ENCODE measurements at places on chromosomes 1 and 21.

DNA sequence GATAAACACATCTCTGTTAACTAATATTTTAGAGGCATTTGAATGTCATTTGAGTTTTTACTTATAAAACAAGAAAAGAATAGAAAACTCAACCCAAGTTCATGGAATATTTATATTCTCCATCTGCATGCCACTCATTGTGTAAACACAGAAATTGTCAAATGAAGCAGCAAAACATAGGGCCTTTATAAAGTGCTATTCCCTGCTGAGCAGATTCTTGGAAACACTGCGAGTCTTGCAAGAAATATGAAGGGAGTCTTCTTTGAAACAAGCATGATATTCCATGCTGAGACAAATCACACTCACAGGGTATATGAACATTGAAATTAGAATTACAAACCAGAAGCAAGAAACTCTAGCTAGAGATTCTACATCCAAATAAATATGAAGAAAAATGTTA, 655.8 kb downstream of the BRINP3 start:
- no peak for DNase-seq

GRCh38 chr1:81453367-81453703, 347.4 kb upstream of the ADGRL2 start:
- no peak for DNase-seq

DNA sequence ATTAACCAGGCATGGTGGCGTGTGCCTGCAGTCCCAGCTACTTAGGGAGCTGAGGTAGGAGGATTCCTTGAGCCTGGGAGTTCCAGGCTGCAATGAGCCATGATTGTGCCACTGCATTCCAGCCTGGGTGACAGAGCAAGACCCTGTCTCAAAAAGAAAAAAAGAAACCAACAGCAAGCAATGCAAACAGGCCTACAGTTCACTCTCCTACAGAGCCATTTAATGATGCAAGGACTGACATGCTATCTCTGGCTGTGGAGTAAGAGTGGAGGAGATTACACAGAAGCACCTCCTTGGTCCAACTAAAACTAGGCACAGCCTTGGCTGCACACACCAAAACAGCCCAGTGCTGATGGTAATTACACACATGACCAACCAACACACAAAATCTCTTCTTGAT, 127.5 kb upstream of the SOD1 start:
- DNase-seq, result no peak

GRCh38 chr1:230385158-230385450, 41.0 kb downstream of the PGBD5 start:
- DNase-seq, result no peak

GRCh38 chr1:207904391-207904790, 6.5 kb downstream of the CD34 start:
- no peak for DNase-seq

- DNase-seq, result no peak
Observed at GRCh38 chr1:202264726-202265125, 71.1 kb downstream of the LGR6 start.

DNA sequence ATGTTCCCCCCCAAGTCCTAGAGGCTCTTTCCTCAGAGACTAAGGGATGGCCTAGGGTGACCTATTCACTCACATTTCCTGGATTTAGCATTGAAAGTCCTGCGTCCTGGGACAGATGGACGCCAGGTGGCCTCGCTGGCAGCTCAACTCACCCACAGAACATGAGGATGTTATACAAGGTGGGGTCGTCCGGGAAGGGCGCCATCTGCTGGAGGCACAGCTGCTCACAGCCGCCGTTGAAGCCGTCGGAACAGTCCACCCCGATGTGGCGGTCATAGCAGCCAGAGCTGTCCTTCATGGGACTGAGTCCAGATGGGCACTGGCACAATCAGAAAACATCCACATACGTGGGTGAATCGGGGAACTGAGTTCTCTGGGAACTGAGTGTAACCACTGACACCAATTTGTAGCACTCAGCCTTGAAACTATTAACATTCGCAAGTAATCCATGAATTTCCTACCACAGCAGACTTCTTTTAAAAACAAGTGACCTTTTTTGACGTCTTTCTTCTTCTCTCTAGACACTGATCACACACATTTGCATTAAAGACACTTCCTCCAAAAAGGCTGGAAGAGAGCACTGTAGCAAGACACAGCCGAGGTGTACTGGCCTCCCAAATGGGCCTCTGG, 215.4 kb downstream of the ASTN1 start:
- no peak for DNase-seq

- DNase-seq, result no peak
Observed at GRCh38 chr1:216723274-216723780, at the start of gene ESRRG. Gene ESRRG, minus strand, starts transcription at chr1:216723429. Its CDS starts 130 bp downstream, at chr1:216723299.

DNA sequence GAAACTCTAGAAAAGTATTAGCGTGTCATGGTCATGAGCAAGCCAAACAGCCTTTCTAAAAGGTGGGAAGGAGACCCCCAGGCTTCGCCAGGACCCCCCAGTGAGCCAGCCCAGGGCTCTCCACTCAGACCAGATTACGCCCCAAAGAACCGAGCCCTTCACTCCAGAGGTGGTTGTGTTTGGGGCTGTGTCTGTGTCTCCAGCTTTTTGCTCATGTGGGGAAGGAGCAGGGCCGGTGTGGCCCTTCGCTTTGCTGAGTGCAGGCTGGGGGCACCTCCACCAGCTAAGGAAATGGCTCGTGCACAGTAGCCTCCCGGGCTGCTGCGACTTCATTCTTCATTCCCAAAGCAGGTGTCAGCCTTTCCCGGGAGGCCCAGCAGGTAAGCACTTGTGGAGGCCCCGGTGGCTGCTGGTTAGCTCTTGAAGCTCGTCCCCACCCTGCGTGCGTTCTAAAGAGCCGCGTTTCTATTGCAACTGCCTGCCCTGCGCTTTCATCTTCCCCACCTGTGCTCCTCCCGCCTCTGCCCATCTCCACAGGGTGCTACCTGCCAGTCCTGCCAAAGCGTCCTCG, 531 bp downstream of the TSPEAR start:
- no peak for DNase-seq

- no peak for DNase-seq
Observed at GRCh38 chr1:22292011-22292788, 149.3 kb upstream of the WNT4 start.

- no peak for DNase-seq
Observed at GRCh38 chr1:21590126-21590880, 78.9 kb downstream of the RAP1GAP start.

DNA sequence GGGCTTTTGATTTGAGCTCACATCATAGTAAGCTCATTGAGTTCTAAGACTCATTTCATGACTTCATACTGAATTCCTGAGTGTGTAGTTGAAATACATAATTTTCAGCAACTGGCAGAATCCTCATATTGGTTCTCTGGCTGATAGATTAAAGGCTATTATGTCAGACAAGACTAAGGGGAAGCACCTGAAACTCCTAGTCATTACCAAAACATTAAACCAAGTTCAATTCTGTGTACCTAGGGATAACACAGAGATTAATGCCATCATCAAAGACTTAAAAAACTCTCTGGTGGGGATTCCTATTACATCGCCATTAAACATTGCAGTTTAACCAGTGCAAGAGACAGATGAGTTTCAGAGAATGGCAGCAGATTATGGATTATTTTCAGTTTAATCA, 339.1 kb downstream of the PTPRC start:
- DNase-seq, result no peak

- no peak for DNase-seq
Observed at GRCh38 chr1:22048351-22049192, 3.9 kb upstream of the CDC42 start.

DNA sequence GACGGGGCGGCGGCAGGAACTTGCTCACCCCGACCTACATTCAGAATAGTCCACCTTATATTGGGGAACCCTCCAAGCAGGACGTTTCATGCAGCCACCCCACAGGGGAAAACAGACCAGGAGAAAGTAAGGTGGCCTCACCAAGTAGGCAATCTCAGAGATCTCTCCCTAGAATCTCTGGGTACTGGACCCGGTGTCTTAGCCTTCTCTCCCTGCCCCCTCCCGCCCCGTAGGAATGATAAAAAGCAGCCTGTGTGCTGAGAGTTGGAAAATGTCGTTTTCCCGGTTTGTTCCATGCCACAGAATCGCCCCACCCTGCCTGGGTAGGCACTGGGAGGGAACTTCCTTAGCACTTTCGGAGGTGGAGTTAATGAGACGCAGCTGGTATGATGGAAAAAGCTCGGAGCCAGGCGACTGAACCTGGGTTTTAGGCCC, 789 bp upstream of the PTPN14 start:
- DNase-seq, result no peak

GRCh38 chr1:61338899-61339298, 256.5 kb downstream of the NFIA start:
- DNase-seq, result no peak

- DNase-seq, result no peak
Observed at GRCh38 chr1:26827663-26828062, 1.2 kb downstream of the ZDHHC18 start.
